Activated T-helper 1 cell treated with anti-CD3 and anti-CD28 coated beads, Interleukin-2, amount 50 U/mL, for 16 hours (primary cell): ENCODE measurements at places on chromosomes 3 and 15.

- DNase-seq: no peak
Measured at GRCh38 chr15:41490355-41490754, 3.3 kb upstream of the ITPKA start.

DNA sequence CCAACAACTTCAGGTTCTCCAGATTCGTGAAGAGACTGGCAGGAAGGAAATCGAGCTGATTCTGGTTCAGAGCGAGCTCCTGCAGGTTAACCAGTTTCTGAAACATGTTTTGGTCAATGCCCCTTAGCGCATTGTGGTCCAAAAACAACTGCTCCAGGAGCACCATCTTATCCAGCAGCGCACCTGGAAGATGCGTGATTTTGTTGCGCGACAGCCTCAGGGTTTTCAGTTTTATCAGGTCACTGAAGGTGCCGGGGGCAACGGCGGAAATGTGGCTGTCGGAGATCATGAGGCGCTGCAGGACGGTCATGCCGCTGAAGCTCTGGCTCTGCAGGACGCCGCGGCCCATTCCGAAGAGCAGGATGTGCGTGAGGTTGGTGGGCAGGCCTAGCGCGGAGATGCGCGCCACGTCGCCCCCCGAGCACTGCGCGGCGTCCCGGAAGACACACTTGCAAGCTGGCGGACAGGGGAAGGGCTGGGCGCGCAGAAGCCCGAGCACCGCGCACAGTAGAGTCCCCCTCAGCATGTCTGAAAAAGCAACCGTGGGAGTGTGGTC, 1.2 kb downstream of the GP5 start:
- DNase-seq: no peak

GRCh38 chr3:127164615-127165014, 28.3 kb upstream of the PRR23E start:
- DNase-seq: no peak

DNA sequence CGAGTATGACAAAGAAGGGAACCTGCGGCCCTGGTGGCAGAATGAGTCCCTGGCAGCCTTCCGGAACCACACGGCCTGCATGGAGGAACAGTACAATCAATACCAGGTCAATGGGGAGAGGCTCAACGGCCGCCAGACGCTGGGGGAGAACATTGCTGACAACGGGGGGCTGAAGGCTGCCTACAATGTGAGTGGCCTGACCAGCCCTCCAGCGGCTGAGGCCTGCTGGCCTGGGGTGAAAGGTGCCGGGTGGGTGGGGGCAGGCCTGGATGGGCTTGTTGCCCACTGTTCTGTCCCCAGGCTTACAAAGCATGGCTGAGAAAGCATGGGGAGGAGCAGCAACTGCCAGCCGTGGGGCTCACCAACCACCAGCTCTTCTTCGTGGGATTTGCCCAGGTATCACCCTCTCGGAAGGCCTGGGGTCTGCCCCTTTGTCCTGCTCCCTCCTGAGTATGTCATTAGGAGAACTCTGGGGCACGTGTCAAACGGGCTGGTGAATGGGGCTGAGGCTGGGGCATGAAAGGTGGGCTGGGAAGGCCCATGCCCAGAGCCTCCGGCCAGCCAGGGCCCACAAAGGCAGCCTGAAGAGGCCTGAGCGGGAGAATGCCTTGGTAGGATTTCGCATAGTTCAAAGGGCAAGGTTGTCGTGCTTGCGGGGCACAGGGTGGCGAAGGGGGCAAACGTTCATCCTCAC, 7.8 kb upstream of the PSMD2 start:
- no peak for DNase-seq

- DNase-seq: no peak
Measured at GRCh38 chr3:78201091-78201490, 1161.2 kb downstream of the ROBO2 start.

DNA sequence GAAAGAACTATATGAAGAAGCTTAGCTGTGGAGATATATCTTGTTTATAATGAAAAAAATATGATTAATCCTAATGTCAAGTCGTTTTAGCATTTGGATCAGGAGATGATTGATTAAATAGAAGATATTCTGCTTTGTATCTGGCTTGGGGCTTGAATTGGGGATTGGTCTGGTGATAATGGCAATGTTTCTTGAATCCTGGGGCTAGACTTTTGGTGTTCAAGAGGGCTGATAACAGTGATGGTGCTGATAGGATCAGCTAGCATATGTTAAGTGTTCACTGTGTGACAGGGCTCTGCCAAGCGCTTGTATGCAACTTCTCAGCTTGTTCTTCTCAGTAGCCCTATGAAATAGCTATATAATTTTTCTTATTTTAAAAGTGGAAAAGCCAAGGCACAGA, 20.2 kb downstream of the CNOT10 start:
- no peak for DNase-seq

DNA sequence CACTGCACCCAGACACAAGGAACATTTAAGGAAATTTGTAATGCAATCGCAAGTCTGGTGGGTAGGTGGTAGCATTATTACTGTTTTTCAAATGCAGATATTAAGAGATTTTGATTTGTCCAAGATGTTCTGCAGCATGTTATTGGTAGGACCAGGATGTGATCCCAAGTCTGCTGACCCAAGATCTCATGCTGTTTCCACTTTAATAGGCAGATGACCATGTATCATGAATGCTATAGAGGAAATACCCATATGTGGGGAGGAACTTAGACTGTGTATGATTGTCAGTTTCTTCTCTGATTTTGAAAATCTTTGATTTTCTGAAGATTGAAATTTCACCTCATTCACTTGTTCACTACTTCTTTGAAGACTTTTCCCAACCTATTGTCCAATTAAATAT, 28.7 kb downstream of the ATP6V1A start:
- no peak for DNase-seq

- DNase-seq: no peak
Measured at GRCh38 chr15:33309602-33310276, 1.0 kb upstream of the RYR3 start.

DNA sequence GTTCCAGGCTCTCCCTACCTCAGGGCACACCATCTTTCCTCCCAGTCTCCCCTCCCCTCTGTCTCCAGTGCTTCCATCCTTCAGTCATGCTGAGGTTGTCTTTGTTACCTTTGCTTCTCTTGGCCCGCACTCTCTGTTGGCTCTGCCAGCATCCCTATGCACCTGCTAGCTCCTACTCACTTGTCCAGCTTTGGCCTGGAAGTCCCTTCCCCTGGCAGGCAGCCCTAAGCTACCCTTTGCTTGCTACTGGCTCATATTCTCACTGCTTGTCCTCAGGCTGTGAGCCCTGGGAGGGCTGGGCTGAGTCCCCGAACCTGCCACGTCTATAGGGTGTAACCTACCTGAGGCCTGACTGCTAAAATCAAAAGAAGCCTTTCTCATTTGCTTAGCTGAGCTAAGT, 122.7 kb downstream of the PGPEP1L start:
- no peak for DNase-seq

- no peak for DNase-seq
Measured at GRCh38 chr15:83475551-83475950, 28.4 kb downstream of the SH3GL3 start.

DNA sequence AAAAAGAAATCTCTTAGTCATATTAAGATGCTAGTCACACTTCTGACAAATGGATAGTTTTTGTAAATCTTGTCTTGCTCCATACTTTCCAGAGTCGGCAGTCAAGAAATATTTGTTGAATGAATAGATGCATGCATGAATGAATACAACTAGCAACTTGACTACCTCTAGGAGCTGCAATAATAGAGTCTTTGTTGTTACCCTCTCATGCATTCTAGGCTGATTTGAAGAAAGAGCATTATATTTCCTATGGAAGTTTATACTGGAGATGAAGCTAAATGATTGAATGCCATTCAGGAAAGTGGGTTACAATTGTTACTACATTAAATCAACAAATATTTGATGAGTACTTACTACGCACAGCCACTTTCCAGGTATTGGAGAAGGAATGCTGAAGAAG, 18.1 kb upstream of the TRAT1 start:
- DNase-seq: no peak

DNA sequence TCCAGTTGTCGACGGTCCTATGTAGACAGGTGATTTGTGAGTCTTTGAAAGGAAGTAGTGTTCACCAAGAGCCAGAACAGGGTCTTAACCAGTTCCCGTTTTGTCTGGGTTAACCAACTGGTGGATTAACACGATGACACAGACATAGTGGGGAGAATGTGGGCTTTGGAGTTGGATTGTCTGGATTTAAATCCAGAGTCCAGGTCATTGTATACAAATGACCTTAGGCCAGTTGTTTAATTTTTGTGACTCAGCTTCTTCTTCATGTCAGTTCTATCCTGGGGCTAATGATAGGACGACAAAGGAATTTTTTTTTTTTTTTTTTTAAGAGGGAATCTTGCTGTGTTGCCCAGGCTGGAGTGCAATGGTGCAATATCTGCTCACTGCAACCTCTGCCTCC, 126.7 kb downstream of the LPP start:
- DNase-seq: no peak

- DNase-seq: no peak
Measured at GRCh38 chr15:95018888-95019545, 787.7 kb downstream of the MCTP2 start.

DNA sequence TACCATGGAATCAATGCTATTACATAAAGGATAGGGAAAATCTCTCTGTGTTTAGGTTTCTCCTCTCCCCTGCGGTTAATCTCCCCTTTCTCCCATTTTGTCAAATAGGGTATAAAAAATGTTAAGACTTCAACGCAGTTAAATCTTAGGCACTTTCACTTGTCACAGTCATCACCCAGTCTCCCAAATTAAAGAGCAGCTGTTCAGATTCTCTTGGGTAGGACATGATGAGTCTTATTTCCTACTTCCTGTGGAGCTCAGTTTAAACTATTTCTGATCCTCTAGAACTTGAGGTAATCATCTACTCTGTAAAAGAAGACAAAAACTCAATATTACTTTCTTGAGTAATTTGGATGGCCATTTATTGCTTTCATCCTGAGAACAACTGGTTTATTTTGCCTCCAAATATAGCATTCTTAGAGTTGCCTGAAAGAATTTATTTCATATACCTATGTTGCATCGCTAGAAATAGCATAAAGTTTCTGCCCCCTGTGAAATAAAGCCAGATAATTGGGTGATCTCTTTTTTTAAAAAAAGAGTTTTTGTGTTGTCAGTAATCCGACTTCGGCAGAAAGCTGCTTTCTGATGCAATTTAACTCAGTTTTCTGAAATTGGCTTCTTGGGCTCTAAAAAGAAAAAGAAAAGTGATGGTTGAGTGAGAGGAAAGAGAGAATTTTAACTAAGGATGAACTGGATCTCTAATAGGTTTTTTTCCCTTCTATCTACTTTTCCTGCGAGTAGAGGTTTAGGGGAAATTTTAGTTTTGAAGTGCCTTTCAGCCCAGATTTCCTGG, 20.7 kb downstream of the RAP2B start:
- no peak for DNase-seq

DNA sequence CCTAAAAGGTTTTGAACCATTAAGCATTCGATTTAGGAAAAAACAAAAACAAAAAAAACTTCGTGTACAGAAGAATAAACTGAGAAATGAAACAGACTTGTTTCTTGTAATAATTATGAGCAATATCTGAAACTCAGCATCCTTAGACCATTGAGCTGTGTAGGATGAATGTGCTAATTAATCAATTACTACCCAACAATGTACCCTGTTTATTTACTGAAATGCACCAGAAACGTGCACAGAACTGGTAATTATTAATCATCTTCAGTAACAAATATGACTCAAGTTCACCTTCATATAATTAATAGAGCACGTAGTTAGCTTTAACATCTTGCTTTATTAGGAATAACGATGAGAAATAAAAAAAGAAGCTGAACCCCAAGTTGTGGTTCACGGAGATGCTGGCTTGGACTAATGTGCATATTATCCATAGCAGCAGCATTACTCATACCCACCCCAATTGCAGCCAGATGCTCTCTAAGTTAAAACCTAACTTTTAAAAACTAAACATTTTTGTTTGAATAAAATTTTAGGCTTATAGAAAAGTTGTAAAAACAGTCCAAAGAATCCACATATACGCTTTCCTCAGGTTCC, 10.2 kb upstream of the C15orf61 start:
- no peak for DNase-seq

DNA sequence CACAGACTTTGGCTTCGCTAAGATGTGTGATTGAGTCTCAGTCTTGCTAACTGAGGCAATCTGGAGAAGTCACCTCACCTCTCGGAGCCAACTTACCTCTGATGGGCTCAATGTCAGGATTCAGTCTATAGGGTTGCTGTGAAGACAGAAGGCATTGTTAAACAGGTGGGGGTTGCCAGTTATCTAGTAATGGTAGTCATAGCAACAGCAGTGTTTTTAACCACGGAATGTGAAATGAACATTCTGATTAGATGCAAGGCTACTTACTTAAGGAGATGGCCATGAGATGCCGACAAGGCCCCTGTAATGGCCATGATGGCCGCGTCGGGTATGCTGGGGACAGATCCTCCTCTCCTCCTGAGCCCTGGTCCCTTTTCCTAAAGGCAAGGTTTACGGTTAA, 243.1 kb downstream of the GABRG3 start:
- no peak for DNase-seq

DNA sequence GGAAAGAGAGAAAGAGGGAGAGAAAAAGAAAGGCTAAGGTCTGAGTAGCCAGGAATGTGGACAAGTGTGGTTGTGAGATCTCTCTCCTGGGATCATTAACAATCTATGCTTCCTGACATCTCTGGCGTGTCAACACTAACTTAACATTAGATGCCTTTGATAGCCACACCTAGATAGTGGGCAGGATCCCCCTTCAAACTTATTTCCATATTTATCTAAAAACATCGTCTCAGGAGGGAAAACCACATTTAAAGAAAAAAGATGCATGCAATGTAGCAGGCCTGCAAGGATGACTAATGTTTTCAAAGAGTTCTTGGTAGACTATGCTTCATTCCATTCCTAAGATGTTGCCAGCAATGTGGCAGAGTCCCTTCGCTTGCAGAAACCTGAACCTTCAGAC, 80.9 kb downstream of the MLH1 start:
- no peak for DNase-seq

- DNase-seq: no peak
Measured at GRCh38 chr3:112032098-112032731, 2.3 kb upstream of the TMPRSS7 start.

GRCh38 chr15:71153823-71154524, 38.7 kb downstream of the THSD4 start:
- DNase-seq: no peak

DNA sequence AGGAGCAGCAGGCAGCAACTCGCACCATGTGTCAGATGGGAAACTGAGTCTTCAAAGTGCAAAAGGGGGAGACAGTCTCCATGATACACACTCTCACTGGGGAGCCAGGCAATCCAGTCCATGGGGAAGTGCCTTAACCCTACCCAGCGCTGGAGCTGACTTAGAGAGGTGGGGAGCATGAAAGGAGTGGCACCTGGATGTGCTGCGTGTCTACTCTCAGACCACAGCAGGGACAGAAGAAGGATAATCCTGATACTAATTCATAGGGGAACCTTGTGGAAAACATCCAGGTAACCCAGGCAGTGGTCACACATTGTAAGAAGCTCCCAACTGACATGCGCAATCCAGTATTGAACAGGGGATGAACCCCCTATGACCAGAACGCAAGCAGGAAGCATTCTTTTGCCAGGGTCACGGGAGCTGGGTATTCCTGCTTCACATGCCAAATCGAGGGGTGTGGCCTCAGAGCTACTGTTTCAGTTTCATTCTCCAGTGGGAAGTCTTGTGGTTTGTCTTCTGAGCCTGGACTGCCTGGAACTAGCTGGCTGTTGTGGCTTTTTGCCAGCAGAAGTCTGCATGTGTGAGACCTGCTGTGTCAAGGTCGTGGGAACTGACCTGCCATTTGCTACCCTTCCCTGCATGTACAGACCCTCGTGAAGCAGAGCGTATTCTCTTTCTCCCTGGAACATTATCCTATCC, 367.6 kb upstream of the NDN start:
- DNase-seq: no peak
